Stomach (tissue), 19 donors: ENCODE measurements at places on chromosomes 5 and 9. TPM values are rescaled to one million over a fixed set of nuclear protein-coding genes. Genes with fewer than 3 reads are reported as not detected.

DNA sequence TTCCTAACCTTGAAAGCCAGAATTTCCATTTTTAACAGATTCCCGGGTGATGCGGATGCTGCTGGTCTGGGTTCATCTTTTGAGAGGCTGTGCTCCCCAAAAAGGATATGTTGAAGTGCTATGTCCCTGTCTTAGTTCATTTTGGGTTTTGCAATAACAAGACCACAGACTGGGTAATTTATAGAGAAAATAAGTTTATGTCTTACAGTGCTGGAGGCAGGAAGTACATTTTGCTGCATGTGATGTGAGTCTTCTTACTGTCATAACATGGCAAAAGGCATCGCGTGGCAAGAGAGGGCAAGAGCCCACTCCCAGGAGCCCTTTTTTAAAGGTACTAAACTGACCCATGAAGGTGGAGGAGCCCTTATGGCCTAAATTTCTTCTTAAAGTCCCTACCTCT, 114.1 kb downstream of the DAPK1 start:
- no peak for DNase-seq
- H3K27ac ChIP-seq = no peak overlapping the region
- no peaks in the 10 kb centered on the region for H3K27me3 ChIP-seq
- H3K36me3 ChIP-seq = peaks cover 15% of the 10 kb centered on the region
- H3K4me3 ChIP-seq = no peak overlapping the region
- H3K4me1 ChIP-seq = peaks cover 69% of the 10 kb centered on the region

The CA9 gene
- 1.2 TPM for total RNA-seq

The TAL2 gene
- total RNA-seq = not detected

DNA sequence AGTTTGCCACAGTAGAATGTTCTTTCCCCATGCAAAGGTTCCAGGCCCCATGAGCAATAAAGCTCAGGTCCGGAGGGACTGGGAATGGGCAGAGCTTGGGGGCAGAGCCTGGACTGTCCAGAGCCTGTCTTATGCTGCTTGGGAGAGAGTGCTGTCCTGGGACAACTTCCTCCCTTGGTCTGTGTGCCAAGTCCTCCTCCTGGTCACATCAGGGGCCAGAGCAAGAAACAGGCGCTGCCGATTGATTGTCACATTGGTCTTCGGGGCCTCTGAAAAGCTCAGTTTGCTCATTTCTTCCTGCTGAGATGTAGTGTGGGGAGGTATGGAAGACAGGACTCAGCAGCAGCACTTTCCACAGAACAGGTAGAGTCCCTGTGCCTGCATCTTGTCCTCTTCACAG, 54.0 kb upstream of the FCN1 start:
- H3K4me1 ChIP-seq = no peaks in the 10 kb centered on the region
- H3K27me3 ChIP-seq = peaks cover 21% of the 10 kb centered on the region
- H3K27ac ChIP-seq = no peak overlapping the region

- H3K4me1 ChIP-seq = no peaks in the 10 kb centered on the region
- no peak overlapping the region for H3K27ac ChIP-seq
- H3K27me3 ChIP-seq = no peaks in the 10 kb centered on the region
- DNase-seq = no peak
Observed at GRCh38 chr9:74960561-74960960, 7.8 kb upstream of the C9orf40 start.

GRCh38 chr5:10452768-10453331, 11.2 kb downstream of the ROPN1L start:
- no peaks in the 10 kb centered on the region for H3K27me3 ChIP-seq
- no peak overlapping the region for H3K4me3 ChIP-seq
- no peaks in the 10 kb centered on the region for H3K36me3 ChIP-seq
- H3K4me1 ChIP-seq = peaks cover 20% of the 10 kb centered on the region
- no peak for DNase-seq

GRCh38 chr9:117697046-117697445, 7.2 kb upstream of the TLR4 start:
- H3K4me3 ChIP-seq = no peak overlapping the region
- H3K27ac ChIP-seq = no peak overlapping the region
- DNase-seq = no peak

GRCh38 chr5:32639943-32640342, 54.6 kb downstream of the SUB1 start:
- H3K27me3 ChIP-seq = no peaks in the 10 kb centered on the region
- no peak overlapping the region for H3K27ac ChIP-seq

DNA sequence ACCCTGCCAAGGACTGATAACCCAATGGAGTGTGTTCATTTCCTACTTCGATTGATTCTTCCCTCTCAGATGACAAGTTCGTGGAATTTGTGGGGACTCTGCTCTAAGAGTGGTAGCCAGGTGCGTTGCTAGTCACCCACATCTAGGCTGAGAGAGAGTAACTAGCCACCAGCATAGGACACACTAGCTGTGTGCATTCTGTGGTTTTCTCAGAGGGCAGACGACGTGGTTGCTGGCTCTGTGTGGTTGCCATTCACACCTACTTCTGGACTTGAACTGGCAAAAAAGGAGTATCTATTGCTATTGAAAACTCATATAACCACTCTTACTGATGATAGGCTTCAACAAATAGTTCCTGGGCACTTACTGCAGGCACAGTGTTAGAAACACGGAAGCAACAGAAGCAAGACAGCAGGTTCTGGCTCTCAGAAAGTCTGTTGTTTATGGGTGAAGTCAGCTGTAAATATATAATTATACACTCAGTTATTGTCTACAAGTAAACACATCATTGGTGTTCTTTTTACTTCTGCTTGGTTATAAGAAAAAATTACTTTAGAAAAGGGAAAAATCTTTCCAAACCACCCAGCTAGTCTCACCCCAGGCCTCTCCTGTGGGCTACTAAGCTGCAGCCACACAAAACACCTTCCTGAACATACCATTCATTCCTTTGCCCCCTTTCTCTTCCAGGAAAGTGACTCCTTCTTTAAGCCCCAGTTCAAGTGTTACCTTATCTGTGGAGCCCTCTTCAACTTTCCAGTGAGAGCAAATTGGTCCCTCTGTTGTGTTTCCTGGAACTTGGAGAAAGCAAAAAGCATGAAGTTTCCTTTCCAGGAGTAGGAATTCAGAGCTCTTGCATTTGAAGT, 151.1 kb upstream of the HAPLN1 start:
- no peak overlapping the region for H3K4me3 ChIP-seq
- H3K27me3 ChIP-seq = no peaks in the 10 kb centered on the region
- H3K27ac ChIP-seq = no peak overlapping the region
- no peaks in the 10 kb centered on the region for H3K36me3 ChIP-seq

DNA sequence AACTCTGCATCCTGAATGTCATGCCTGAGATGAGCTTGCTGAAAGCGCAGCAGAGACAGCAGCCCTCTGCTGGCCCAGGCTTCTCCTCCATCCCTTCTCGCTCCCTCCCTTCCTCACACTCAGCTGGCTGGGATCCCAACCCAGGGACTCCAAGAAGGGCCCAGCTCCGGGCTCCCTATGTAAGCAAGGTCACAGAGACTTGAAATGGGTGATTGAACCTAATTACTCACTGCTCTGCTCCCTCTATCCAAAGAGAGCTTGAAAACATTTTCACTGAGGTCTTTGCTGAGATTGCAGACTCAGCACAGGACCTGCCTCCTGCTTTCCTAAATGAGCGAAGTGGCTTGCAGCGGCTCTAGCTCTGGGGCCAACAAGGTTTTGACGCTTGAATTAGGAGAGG, 42.8 kb downstream of the RAPGEF1 start:
- H3K36me3 ChIP-seq = no peaks in the 10 kb centered on the region
- no peak overlapping the region for H3K27ac ChIP-seq
- H3K27me3 ChIP-seq = no peaks in the 10 kb centered on the region
- H3K4me1 ChIP-seq = peaks cover 88% of the 10 kb centered on the region
- H3K4me3 ChIP-seq = no peak overlapping the region

- H3K4me3 ChIP-seq = no peak overlapping the region
- no peaks in the 10 kb centered on the region for H3K27me3 ChIP-seq
- no peak for DNase-seq
- H3K4me1 ChIP-seq = peaks cover 27% of the 10 kb centered on the region
- H3K27ac ChIP-seq = peak overlapping the region; percentile 59
Observed at GRCh38 chr5:175681045-175681967, 23.4 kb downstream of the HRH2 start.

- DNase-seq = no peak
- no peak overlapping the region for H3K27ac ChIP-seq
- peaks cover 6% of the 10 kb centered on the region for H3K27me3 ChIP-seq
- peaks cover 25% of the 10 kb centered on the region for H3K4me1 ChIP-seq
- H3K36me3 ChIP-seq = no peaks in the 10 kb centered on the region
- H3K4me3 ChIP-seq = no peak overlapping the region
Observed at GRCh38 chr5:1298067-1298551, 3.2 kb upstream of the TERT start.

- no peak overlapping the region for H3K4me3 ChIP-seq
- DNase-seq = peak; percentile 3
- no peaks in the 10 kb centered on the region for H3K27me3 ChIP-seq
- no peaks in the 10 kb centered on the region for H3K4me1 ChIP-seq
Observed at GRCh38 chr5:90227683-90228082, 181.9 kb downstream of the CETN3 start.

GRCh38 chr5:172743112-172743959, 27.7 kb downstream of the DUSP1 start:
- H3K4me1 ChIP-seq = peaks cover 30% of the 10 kb centered on the region
- peak overlapping the region; percentile 5 for H3K27ac ChIP-seq
- no peaks in the 10 kb centered on the region for H3K27me3 ChIP-seq
- H3K4me3 ChIP-seq = no peak overlapping the region

The FAM81B gene
- not detected for total RNA-seq
